ENCODE measurements at places on chromosomes 5 and 9.

DNA sequence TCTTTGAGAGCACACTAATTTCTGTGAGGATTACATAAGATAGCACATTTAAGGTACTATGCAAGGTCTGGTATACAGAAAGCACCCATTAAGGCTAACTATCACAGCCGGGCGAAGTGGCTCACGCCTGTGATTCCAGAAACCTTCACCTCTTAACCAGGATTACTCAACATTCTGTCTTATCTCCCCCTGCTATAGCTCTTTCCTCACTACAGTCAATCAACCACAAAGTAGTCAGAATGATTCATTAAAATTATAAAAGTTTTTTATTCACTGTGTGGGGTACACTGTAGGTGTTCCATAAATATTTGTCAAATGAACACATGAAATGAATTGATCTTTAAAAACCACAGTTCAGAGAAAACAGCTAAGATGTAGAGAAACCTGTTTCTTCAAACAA is 48.7 kb downstream of the CHD1 start:
- DNase-seq: no peak

GRCh38 chr9:129145316-129145715 is 32.7 kb downstream of the IER5L start:
- peak; percentile 64 for DNase-seq

DNA sequence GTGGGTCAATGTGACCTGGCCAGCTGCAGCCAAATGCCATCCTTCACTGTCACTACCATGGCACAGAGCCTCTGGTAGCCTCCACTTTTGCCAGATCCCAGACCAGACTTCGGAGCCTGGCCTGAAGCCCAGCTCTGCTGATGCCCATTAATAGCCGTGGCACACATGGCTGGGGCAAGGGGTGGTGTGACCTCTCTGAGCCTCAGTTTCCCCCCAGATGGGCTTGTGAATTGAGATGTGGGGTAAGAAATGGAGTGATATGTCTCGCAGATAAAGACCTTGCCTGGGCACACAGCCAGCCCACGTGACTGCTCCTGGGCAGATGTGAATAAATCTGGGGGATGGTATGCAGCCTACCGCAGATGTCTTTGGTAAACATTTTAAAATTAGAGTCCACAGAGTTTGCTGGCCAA is 13.9 kb downstream of the SUSD3 start:
- no peak for DNase-seq

DNA sequence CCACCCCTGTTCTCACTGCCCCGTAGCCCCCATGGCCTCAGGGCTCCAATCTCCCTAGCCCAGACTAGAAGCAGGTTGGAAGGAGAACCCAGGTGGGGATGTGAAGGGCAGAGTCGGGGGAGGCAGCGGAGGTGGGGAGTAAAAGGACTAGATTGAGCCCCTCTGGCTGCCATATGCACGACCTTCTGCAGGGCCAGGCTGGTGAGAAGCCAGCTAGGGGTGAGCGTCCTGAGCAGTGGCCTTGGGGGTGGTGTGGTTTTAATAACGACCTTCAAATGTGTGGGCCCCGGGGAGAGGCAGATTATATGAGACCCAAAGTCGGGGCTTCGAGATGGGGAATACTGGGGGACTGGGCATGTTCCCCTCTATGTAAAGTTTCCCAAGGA is 139.5 kb downstream of the C9orf50 start:
- DNase-seq: no peak

- no peak for DNase-seq
Observed at GRCh38 chr5:96321345-96321744, 111.7 kb downstream of the PCSK1 start.

GRCh38 chr5:176396330-176396729 is 7.8 kb downstream of the HIGD2A start:
- no peak for DNase-seq

DNA sequence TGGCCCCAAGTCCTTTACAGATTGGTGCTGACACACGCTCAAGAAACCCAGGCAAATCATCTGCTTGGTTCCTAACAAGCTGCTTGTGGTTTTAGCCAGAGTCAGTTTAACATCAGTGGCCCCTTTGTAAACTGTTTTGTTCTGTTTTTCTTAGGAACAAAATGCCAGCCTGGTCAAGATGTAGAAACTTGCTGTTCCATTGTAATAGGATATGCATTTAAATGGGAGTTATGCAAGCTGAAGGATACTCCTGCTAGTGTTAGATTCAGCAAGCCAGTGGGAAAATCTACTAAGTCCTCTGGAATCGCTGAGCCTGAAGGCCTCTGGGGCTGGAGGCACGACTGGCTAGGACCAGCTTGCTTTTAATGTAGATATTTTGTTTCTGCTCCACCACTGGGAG is 391.1 kb downstream of the TLE4 start:
- no peak for DNase-seq

- DNase-seq: no peak
Observed at GRCh38 chr5:5198815-5199214, 58.7 kb downstream of the ADAMTS16 start.

GRCh38 chr5:62212648-62213047 is 93.4 kb upstream of the KIF2A start:
- no peak for DNase-seq

GRCh38 chr9:19087106-19088000 is 15.4 kb downstream of the HAUS6 start:
- DNase-seq: no peak

- no peak for DNase-seq
Observed at GRCh38 chr5:152514827-152515397, 109.8 kb upstream of the NMUR2 start.

DNA sequence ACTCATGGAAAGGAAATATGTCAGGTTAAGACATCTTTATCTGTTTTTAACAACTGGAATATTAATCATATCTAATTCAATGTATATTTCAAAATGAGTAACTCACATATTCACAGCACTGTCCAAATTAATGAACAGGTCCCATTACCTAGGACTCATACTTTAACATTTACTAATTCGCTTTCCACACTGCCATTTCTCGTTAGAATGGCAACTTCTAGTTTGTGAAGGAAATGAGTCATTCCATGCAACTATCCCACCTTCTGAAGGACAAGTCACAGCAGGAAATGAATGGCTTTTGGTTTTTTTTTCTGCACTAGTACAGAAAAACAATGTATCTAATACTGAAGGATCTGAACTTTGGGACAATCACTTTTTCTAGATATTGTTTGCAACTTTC is 24.6 kb upstream of the IFNK start:
- DNase-seq: no peak

DNA sequence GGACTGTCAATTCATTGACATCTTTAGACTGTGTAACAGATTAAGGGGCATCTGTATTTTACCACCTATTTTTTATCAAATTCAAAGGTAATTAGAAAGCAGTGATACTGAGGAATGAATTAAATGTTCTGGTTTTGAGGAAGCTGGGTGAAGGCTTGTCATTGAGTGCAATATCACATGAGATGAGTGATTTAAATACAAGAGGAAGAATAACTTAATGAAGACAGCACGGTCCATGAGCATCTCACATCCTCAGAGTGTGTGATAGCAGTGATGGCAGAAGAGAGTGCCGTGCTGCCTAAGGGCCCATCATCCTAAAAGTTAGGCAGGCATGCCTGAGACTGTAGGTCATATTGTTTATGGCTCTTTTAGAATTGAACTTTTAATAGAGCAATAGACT is 263.3 kb downstream of the MAST4 start:
- no peak for DNase-seq

- no peak for DNase-seq
Observed at GRCh38 chr5:151509231-151509630, 61.8 kb downstream of the SLC36A1 start.

DNA sequence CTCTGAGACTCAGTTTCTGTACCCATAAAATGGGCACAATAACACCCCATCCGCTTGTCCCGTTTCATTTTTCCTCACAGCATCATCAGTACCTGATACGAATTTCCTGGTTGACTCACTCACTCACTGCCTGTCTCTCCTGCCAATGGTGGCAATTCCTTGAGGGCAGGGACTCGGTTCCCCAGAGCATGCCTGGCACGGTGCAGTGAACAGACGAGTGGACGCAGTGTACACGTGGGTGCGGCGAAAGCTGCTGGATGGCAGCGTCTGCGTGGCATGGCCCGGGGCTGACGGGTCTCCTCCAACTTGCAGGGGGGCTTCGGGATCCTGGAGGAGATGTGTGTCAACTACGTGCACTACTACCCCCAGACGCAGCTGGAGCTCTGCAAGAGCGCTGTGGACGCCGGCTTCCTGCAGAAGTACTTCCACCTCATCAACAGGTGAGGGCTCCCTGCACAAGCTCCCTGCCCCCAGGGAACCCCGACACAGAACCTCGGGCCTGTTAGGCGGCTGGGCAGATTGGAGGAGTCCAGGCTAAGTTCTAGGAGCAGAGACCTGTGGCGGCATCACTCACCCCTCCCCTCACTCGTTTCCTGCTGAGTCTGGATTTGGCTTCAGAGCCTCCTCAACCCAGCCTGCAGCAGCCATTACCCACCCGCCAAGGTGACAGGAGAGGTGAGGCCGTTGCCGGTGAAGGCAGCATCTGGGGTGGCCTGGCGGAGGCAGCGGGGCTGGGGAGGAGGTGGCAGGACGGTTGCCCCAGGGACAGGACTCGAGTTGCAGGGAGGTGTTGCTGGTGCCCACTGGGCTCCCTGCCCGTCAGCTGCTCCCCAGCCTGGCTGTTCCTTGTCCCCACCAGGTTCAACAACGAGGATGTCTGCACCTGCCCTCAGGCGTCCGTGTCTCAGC is 20.3 kb downstream of the DBH start:
- no peak for DNase-seq

GRCh38 chr5:16245249-16245648 is 65.7 kb upstream of the MARCHF11 start:
- DNase-seq: no peak

DNA sequence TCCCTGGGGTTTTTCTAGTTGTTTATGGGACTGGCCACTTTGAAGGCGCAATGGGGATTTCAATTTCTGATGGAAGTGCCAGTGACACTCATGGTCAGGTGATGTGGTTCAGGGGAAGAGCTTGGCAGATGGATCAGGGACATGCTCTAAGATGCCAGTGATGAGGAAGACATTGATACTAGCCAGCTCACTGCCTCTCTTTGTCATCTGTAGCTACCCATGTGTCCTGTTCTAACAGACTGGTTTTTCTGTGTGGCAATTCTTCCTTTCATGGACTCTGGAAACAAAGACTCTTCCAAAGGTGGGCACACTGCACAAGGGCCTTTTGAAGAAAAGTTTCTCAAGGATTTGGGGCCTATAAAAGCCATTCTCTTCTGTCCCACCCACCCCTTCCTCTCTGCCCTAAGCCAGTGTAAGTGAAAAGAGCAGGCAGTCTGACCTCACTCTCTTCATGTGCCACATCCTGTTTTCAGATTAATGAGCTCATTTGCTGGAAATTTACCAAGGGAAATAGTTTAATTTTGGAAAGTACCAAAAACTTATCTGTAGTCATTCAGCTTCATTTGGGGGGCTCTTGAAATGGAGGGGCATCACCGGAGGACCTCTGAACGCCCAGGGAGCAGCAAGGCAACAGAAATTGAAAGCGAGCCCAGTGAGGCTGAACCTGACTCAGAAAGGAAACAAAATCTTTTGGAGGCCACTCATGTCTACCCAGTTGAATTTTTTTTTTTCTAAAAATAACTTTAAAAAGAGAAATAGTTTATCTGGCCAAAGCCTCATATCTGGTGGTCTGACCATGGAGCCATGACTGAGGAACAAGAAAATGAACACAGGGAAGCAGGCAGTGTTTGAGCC is 4.9 kb upstream of the TRAF1 start:
- no peak for DNase-seq

- no peak for DNase-seq
Observed at GRCh38 chr5:72351376-72351775, 31.2 kb downstream of the PTCD2 start.

GRCh38 chr9:117678871-117679270 is 25.3 kb upstream of the TLR4 start:
- no peak for DNase-seq

GRCh38 chr9:70229026-70229425 is 29.8 kb upstream of the SMC5 start:
- DNase-seq: no peak

DNA sequence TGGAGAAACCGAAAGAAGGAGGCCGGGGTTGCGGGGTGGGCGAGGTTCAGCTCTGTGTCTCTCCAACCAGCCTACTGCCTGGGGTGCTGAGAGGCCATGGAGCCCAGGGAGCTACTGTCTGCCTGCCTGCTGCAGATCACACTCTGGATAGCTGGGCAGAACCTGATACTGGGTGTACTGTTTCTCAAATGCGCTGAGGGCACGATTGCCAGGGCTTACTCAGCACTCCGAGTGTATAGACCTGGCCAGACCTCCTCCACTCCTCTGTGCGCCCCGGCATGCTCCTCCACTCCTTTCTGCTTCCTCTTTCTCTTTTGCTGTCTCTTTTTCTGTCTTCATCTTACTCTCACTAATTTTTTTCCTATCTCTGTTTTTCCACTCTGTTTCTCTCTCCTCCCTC is 215.1 kb downstream of the PAPPA start:
- DNase-seq: no peak

DNA sequence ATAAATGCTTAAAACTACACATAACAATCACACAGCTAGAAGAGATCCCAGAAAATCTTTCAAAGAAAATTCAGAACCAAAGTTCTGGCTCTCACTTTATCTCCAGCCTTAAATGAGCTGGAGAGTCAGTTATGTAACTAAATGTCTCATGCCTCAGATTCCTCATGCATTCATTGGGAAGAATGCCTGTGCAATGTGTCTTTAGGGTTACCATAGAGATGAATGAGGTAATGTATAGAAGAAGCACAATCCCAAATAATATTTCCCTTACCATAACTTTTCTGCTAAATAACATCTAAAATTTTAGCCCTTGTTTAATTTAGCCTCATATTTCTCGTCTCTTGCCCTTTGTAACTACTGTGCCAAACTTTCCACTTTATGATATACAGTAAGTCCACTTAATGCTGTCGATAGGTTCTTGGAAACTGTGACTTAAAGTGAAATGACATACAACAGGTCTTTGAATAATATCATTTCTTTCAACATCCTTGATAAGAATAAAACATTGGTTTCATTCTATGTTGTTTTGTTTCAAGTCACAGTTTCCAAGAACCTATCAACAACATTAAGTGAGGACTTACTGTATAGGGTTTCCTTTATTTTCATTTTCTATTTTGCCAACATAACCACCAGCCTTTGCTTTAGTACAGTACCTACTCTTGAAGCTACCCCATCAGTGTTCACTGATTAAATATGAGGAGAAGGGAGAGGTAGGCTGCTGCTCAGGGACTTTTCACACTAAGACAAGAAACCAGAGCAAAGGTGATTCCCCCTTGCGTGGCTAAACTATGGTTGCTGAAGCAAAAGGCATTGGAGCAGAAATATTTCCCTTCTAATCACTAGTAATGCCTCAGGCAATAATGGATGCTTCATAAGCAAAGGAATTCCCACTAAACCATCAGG is 295.7 kb upstream of the PTGER4 start:
- DNase-seq: no peak

DNA sequence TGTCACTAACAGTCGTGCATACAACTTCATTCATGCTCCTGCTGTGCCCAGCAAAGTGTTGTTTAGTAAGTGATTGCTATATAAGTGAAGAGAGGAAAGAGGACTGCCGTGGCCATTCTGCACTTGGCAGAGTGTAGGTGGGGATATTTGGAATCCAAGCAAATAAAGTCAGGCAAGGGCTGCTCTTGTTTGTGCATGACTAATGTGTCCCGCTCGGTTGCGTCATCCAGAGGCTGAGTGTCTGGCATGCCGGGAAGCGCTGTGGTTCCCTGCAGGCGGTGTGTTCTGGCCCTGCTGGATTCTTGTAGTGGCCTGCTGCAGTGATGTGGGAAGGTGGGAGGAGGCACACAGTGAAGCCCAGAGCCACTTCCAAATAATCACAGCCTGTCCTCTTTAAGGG is 136.9 kb upstream of the ANKH start:
- peak; percentile 92 for DNase-seq

- DNase-seq: no peak
Observed at GRCh38 chr5:147751-148150, 43.5 kb upstream of the LRRC14B start.
